ENCODE measurements at places on chromosomes 7 and 10.

GRCh38 chr10:94320285-94320914 is 42.3 kb downstream of the NOC3L start:
- peak; percentile 51 for DNase-seq

- no peak for DNase-seq
Measured at GRCh38 chr10:64586934-64587503, 1065.8 kb downstream of the REEP3 start.

DNA sequence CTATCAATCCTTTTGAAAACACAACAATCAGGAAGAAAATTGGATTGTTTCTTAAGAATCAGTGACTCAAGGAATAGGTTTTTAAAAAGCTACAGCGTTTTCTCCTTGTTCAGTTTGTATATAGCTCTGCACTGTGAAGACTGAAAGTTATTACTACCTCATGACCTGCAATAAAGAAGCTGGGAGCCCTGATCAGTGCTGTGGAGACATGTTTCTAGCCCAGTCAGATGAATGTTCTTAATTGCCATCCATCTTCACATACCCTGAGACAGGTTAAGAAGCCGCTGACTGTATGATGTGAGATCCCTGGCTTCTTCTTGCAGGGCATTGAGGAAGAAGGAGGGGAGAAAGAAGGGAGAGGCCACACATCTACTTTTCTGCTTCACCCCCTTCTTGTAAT is 58.0 kb upstream of the VWC2 start:
- DNase-seq = no peak

DNA sequence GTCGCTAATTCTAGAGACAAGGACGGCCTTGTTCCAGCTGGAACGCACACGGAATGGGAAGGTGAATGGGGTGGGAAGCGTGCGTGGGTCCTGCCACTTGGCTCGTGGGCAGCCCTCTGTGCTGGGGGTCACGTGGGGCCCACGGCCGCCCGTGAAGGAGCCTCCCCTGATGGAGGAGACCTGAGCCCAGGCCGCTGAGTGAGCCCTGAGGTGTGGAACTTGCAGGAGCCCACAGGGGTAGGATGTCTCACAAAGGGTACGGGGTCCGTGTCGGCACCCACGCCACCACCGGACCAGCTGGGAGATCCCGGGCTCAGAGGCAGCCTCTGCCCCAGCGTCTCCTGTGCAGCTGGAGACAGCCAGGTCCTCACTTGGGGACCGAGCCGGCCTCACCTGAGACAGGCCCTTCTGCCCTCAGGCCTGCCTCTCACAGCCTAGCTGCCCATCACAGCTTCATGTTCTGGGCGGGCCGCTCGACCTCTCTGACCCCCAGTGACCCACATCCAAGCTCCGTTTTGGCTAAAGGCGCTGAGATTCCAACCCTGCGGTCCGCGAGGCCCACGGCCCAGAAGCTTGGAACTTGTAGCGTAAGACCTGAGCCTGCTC is 84.8 kb downstream of the FOXL3 start:
- DNase-seq = no peak

Data from activated T-cell treated with anti-CD3 and anti-CD28 coated beads for 4 hours (primary cell).